ENCODE measurements at places on chromosomes 16 and 17. TPM values are rescaled to one million over a fixed set of nuclear protein-coding genes. Genes with fewer than 3 reads are reported as not detected.

JUP gene
- 12.9 TPM for total RNA-seq

RCVRN gene
- total RNA-seq, result not detected

PTRH2 gene
- 24.9 TPM for total RNA-seq

CAMKK1 gene
- 4.2 TPM for total RNA-seq

CD300LG gene
- not detected for total RNA-seq

KCNJ2 gene
- total RNA-seq, result 5.8 TPM
